ENCODE measurements at places on chromosomes 3 and 15.

DNA sequence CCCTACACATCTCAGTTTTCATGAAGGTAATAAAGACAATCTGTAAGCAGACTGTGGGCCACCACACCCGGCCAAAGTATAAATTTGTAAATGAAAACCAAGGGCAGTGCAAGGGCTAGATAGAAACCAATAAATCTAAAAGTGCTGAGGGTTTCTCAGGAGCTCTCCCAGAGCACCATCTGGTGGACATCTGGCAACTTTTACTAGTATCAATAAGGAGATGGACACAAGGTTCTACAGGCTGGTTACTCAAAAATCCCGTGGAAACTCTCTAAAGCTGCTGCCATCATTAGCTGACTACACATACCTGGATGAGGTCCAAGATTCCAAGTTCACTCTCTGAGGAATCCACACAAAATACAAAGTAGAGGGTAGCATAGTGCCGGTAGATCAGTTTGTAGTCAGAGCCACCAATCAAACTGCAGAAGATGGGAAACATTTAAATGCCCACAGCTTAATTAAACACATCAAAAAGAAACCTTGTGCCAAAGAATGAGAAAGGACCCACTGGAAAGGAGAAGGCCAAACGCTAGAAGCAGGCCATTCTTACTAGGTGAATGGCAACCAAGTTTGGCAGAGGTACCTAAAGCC is 5.5 kb downstream of the AP3S2 start:
- DNase-seq, result no peak

DNA sequence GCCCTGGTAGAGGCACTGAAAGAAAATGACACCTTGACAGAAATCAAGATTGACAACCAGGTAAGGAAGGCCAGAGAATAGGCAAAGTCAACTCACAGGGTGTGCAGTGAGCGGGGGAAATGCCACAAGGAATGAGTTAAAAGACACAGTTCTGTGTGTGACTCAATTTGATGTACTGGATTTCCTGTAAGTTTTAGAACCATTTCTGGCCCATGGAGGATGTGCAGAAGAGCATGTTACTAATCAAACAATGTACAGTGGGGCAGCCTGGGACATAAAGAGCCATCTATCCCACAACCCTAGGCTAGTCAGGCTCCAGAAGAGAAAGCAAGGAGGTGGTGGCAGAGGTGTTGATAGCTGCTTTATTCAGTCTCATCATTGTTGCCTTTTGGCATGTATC is 31.2 kb upstream of the TMOD3 start:
- DNase-seq, result no peak

DNA sequence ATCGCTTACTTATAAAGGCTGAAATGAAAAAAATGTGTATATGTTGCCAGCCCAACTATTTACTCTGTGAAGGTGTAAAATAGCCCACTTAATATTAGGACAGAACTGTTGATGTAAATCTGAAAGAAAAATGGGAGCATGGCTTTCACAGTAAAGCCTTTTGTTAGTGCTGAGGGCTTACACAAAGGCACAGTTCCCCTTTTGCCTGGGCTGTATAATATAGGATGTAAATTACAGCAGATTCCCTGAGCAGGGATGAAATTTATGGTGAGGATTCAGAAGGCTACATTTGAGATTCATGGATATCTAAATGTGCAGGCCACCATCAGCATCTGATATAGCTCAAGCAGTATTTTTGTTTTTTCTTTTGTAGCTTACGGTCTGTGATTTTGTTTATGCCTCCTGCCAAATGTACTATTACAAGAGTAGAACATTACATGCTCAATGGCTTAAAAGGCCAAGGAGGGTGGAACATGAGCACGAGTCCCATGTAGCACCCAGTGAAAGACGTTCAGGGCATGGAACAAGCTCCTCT is 109.1 kb upstream of the ATP10A start:
- DNase-seq, result no peak

DNA sequence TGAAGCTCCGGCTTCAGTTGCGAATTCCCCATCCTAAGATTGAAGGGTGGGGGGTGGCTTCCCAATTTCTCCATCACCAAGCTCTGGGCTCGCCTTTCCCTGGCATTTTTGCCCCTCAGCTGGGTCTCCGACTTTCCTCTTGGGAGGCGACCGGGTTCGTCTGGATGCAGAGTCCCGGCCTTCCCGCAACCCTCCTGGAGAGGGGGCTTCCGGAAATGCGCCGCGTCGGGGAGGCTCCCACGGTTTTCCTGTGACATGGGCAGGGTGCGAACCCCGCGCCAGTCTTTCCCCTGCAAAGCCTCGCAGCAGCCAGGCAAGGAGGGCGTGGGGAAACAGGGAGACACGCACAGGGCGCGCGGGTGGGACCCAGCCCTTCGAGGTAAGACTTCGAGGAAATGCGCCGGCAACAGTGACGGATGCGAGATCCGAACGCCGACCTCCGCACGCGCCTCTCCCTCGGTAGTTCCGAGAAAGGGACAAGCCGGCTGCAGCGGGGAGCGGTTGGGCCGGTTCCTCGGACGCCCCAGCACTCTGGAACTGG is 466 bp upstream of the HCN4 start:
- no peak for DNase-seq

GRCh38 chr3:146581951-146582467 is 23.1 kb downstream of the PLSCR5 start:
- no peak for DNase-seq

- DNase-seq, result no peak
Observed at GRCh38 chr3:20104167-20104661, 64.0 kb downstream of the KAT2B start.

DNA sequence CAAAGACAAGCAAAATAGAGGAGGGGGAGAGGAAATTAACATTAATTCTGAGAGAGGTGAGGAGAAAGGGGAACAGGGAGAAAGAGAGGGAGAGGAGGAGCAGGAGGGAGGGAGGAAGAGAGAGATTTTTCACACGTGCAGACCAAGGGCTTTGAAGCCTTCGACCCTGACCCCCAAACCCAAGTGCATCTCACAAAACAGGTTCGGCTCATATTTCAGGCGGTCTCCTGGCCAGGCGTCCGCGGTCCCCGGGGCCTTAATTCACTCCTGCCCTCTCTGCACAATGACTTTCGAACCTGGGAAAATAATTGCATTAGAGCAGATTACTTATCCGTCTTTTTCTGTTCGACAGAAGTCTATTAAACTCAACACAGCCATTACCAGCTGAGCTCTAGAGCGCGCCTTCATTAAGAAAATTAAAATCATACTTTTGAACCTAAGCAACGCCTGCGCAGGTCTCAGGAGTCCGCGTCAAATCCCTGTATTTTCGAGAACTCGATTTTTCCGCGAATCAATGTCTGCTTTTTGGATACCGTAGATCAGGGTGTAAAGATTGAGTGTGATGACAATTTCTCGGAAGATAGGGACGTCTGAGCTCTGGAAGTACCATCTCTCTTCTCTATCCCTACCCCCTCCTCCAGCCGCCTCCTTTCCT is 220.7 kb downstream of the MEIS2 start:
- no peak for DNase-seq

DNA sequence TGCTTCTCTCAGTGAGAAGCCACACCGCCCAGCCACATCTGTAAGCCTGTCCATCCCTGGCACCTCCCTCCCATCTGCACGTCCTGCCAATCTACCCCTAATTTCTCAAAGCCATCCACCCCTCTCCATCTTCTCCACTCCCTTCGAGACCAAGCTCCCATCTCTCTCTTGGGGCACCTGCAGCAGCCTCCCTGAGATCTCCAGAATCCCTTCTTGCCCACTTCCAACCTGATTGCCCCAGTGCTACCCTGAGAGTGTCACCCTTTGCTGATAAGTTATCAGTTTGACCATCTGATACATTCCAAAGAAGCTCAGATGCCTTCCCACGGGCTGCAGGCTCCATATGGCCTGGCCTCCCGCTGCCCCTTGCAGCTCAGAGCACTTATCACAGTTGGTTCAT is 496.1 kb downstream of the SHQ1 start:
- DNase-seq, result no peak
